Activated T-cell treated with anti-CD3 and anti-CD28 coated beads, Interleukin-2, amount 50 U/mL, for 48 hours (primary cell): ENCODE measurements at places on chromosomes 7 and 10.

- DNase-seq, result no peak
Measured at GRCh38 chr10:34627331-34627730, 187.8 kb downstream of the PARD3 start.

DNA sequence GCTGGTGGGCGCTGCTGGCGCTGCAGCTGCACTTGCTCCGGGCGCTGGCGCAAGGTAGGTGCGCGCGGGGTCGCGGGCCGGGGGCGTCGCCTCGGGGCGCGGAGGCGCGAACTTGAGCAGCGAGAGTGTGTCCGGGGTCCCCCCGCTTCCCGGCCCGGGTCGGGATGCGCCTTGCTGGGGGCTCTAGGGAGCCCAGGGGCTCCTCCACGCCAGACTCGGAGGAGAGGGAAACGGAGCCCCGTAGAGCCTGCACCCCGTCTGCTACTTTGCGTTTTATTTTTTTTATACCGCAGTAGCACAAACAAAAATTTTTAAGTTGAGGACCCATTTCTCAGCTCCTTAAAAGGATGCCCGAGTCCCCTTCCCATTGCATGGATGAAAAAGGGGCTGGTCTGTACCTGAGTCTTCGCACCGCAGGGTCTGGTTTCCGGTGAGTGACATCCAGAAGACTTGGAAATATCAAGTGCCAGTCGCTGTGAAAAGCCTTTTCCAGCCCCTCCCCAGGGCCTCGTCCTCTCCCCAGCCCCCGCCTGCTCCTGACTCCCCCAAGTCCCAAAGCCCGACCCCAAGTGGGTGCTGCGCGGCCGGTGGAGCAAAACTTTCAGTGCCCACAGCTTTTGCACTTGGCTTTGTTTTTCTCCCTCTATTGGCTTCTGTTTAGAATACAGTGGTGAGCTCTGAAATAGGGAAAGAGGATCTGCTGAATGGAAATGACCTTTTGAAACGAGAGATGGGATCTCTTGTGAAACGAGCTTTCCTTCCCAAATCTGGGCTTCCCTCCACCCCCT, 973 bp downstream of the SDK1 start:
- peak; percentile 27 for DNase-seq

DNA sequence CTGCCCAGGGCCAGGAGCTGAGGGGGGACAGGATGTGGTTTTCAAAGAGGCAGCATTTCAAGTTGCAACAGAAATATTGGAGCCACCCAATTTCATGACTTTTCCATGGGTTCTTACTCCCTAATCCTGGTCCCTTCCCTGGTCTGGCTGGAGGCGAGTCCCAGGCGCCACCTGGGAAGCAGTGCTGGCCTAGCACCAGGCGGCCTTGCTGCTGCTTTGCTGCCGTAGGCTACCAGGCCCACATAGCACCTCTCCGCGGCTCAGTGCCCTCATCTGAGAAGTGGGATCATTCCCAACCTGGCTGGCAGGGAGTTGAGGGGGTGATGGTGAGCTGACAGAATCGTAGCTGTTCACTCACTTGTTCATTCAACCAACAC, 33.7 kb downstream of the ZMIZ1 start:
- no peak for DNase-seq

DNA sequence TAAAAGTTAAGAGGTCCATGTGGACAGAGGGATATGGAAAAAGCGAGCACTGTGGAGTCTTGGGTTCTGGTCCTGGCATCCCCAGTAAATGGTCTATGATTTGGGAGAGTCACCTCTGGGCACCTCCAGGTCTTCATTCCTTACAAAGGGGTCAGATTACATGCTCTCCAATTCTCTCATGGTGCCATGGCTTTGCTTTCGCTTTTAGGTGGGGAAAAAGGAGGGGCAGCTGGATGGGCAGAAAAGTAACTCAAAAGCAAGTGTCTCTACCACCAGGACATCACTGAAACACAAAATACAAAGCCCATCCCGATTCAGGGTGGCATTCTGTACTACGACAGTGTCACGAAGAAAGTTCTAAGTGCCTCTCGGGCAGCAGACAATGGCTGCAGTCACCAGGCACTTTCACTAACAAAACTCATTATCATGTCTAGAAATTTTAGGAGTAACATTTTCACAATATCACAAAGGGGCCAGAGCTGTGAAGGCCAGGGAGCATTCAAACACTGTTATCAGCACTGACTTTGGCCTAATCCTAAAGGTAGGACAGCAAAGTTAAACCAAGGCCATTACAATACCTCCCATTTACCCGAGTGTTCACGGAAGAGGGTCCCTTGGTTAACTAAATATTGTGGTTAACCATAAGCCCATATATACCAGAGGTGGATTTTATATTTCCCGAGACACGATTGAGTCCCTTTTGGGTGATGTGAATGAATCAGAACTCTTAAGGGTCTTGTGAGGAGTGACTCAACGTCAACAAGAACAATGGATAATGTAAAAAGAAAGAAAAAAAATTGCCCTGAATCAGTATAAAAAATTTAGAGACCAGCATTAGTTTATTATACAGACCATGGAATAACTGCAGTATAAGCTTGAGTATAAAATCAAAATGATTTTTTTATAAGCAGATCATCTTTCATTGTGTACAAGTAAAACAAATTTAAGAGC, 2.5 kb downstream of the PSAP start:
- DNase-seq, result no peak

GRCh38 chr7:128121711-128122530, 90.7 kb upstream of the LRRC4 start:
- no peak for DNase-seq

DNA sequence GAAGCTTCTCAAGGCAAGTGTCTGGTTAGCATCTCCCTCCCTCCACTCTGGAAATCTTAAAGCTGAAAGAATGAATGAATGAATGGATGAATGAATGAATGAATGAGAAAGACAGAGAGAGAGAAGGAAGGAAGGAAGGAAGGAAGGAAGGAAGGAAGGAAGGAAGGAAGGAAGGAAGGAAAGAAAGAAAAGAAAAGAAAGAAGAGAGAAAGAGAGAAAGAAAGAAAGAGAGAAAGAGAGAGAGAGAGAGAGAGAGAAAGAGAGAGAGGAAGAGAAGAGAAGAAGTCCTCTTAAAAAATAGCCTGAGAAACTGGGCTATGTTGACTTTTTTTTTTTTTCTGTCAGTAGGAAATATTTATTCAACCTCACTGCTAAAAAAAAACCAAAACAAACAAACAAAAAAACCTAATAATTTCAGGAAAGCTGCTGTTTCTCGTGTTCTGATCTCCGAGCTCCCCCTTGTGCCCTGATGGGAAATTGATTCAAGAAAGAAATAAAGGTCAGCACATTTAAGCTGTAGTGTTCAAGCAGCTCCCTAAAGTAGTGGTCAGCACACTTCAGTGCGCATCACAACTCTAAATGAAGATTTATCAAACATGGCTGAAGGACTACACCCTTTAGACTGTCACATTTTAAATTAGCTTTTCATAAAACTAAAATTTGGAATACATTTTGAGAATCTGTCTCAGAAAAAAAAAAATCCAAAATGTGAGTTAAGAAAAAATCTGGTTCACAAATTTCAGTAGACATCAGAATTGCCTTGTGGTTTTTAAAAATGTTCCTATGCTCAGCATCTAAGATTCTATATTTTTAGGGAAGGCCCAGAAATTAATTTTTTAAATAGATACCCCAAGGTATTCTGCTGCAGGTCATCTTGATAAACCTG, 154.3 kb downstream of the ELAPOR2 start:
- DNase-seq, result no peak

DNA sequence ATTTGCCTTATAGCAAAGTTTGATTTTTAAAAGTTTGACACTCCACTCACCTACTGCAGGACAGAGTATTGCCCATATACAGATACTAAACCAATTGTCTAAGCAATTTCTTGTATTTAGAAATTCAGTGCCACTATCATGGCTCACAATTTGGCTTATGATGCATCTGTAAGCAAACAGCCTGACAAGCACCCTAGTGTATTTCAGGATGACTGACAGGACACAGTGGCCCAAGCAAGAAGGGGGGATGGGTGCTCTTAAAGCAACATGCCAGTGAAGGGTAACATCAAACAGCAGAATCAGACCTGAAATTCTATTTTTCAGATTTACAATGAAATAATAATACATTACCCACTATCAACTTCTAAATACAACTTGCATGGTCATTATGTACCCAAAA, 30.5 kb downstream of the CTNNA3 start:
- DNase-seq, result no peak

DNA sequence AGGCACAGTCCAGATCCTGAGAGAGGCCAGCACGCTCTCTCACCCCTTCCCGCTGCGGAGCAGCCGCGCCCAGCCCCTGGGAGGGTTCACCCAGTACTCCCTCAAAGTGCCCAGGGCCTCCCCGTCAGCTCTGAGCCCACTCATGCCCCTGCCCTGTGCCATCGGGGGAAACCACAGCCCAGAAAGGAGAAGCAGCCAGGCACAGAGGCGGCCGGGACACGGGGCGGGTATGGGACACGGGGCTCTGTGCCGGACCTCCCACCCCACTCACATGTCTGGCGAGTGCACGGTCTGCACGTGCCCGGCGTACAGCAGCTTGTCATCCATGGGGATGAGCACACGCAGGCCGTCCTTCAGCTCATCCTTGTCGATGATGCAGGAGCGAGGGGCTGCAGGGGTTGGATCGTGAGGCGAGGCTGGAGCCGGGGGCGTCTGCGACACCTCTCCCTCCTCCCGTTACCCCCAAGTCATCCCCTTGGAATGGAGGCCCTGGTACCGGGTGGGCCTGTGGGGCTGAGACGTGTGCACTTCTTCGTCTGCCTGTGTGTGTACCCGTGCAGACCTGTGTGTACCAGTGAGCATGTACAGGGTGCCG, 38.2 kb downstream of the SLC29A4 start:
- DNase-seq, result no peak
